ENCODE measurements at places on chromosomes 5 and 9. TPM values are rescaled to one million over a fixed set of nuclear protein-coding genes. Genes with fewer than 3 reads are reported as not detected.

The SPAG8 gene
- 11.1 TPM for total RNA-seq

The CCDC192 gene
- not detected for total RNA-seq

The RALGPS1 gene
- 30.3 TPM for total RNA-seq

The CDC20B gene
- total RNA-seq: 5.7 TPM

The SPINK1 gene
- 4.0 TPM for total RNA-seq

The NIPAL4 gene
- 0.17 TPM for total RNA-seq

The TMOD1 gene
- 2.4 TPM for total RNA-seq

DNA sequence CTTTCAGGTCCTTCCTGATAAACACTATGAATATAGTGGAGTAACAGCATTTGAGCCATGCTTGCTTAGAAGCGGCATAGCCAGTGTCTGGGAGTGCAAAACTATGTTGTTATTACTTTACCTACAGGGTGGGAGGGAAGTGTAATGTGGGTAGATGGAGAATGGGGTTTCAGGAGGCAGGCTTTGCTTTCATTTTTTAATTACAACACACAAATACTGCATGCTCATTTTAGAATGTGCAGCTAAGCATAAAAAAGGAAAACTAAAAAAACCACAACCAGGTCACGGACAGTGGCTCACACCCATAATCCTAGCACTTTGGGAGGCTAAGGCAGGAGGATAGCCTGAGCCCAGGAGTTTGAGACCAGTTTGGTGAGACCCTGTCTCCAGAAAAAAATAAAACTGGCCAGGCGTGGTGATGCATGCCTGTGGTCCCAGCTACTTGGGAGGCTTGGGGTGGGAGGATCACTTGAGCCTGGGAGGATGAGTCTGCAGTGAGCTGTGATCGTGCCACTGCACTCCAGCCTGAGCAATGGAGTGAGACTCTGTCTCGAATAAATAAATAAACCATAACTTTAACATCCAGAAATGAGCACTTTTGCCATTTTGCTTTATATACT, 20.2 kb downstream of the HAVCR1 start:
- H3K27me3 ChIP-seq: no peaks in the 10 kb centered on the region
- H3K4me1 ChIP-seq: no peaks in the 10 kb centered on the region
- no peak overlapping the region for H3K27ac ChIP-seq
- no peak overlapping the region for H3K4me3 ChIP-seq

GRCh38 chr9:123940721-123941523, 11.0 kb upstream of the DENND1A start:
- no peak overlapping the region for H3K27ac ChIP-seq
- no peaks in the 10 kb centered on the region for H3K36me3 ChIP-seq
- no peak for DNase-seq

DNA sequence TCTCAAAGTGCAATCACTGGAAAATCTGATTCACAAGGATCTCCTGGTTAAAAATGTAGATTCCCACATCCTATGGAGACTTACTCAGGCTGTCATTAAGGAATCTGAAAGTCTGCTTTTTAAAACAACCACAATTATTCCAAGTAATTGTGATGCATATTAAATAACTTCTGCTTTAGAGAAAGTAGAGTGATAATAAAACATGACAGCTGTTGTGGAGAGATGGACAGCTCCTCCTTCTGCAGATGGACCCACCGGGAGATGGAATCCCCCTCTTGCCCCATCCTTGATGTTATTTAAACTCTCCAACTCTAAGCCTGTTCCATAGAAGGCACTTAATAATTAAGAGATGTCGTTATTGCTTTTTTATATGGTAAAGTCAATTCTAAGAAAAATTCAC, 802.2 kb downstream of the CDH12 start:
- no peaks in the 10 kb centered on the region for H3K36me3 ChIP-seq
- H3K27me3 ChIP-seq: no peaks in the 10 kb centered on the region
- H3K27ac ChIP-seq: no peak overlapping the region
- no peaks in the 10 kb centered on the region for H3K4me1 ChIP-seq
- DNase-seq: peak; percentile 21
- no peak overlapping the region for H3K4me3 ChIP-seq

- H3K4me3 ChIP-seq: no peak overlapping the region
- H3K27ac ChIP-seq: no peak overlapping the region
- H3K4me1 ChIP-seq: no peaks in the 10 kb centered on the region
- DNase-seq: no peak
- H3K27me3 ChIP-seq: no peaks in the 10 kb centered on the region
These were observed 526.7 kb upstream of the TYRP1 start for GRCh38 chr9:12166518-12166917.

GRCh38 chr9:124376329-124376728, 38.9 kb downstream of the PSMB7 start:
- H3K4me3 ChIP-seq: no peak overlapping the region
- no peaks in the 10 kb centered on the region for H3K27me3 ChIP-seq
- H3K36me3 ChIP-seq: no peaks in the 10 kb centered on the region
- no peak overlapping the region for H3K27ac ChIP-seq
- DNase-seq: no peak

DNA sequence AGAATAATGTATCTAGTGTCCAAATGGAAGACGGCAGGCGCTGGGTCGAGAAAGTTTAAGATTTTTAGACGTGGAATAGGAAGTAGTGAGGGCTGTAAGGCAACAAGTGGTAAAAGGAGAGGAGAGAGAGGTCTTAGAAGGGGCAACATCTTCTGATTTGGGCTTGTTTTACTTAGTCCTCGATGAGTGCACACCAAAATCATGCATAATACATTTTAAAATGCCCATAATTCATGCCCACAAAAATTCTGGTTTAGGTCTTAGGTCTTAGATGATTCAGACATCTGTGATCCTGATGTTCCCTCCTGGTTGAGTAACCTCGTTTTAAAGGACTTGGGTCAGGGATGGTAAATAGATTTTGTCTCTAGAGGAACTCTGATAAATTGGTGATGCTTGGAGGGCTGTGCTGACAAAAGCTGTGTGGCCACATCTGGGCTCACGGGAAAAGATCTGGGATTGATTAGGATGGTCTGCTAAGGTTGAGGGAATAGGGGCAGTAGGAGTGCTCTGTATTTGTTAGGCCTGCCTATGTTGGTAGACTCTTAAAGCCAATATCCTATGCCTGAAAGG, 476.3 kb downstream of the CCDC171 start:
- no peak overlapping the region for H3K27ac ChIP-seq
- no peaks in the 10 kb centered on the region for H3K36me3 ChIP-seq
- DNase-seq: no peak

DNA sequence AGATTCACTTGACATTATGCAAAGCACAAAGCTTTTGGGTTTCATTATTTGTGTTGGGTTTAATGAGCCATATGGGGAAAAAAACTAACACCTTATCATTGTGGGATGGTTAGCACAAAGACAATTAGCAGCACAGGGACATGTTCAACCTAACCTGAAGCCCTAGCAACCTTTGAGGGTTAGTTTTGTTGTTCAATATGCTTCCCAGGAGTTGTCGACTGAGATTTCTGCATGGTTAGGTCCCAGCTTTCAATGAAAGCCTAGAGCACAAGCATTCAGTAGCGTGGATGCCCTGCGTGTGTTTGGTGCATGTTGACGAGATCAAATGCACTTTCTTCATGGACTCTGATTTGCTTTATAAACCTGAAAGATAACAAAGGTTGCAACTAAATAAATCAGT, 565.2 kb upstream of the TLE4 start:
- no peaks in the 10 kb centered on the region for H3K27me3 ChIP-seq
- H3K27ac ChIP-seq: no peak overlapping the region
- no peaks in the 10 kb centered on the region for H3K36me3 ChIP-seq
- H3K4me1 ChIP-seq: no peaks in the 10 kb centered on the region
- DNase-seq: no peak
- H3K4me3 ChIP-seq: no peak overlapping the region

- no peaks in the 10 kb centered on the region for H3K27me3 ChIP-seq
- no peaks in the 10 kb centered on the region for H3K36me3 ChIP-seq
- no peak overlapping the region for H3K27ac ChIP-seq
- no peak overlapping the region for H3K4me3 ChIP-seq
These were observed 440.1 kb upstream of the ADAMTS16 start for GRCh38 chr5:4700069-4700468.

Data from lung (tissue), 17 donors.